ENCODE measurements at places on chromosomes 16 and 17. TPM values are rescaled to one million over a fixed set of nuclear protein-coding genes. Genes with fewer than 3 reads are reported as not detected.
A peak's percentile ranks its signal among the peaks of the same experiment; 100 is the strongest.

- no peak for DNase-seq
Observed at GRCh38 chr17:59257101-59257500, 36.8 kb downstream of the GDPD1 start.

DNA sequence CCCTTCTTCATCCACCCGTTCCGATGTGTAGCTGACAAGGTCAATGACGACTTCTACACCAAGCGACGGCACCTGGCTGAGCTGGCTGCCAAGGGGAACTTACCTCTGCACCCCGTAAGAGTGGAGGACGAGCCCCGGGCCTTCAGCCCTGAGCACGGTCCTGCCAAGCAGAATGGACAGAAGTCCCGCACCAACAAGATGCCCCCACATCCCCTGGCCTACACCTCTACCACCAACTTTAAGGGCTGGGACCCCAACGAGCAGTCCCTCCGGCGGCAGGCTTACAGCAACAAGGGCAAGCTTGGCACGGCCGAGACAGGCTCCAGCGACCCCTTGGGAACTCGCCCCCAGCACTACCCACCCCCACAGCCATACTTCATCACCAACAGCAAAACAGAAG is 333.6 kb downstream of the SHISA9 start:
- DNase-seq, result no peak

DNA sequence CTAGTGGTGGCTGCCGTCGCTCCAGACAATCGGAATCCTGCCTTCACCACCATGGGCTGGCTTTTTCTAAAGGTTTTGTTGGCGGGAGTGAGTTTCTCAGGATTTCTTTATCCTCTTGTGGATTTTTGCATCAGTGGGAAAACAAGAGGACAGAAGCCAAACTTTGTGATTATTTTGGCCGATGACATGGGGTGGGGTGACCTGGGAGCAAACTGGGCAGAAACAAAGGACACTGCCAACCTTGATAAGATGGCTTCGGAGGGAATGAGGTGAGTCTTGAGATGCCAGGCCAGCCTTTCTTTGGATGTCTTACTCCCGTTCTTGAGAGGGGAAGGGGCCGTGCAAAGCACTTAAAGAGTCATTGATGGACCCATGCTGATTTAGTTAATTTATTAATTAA is 16.1 kb downstream of the ARSG start:
- DNase-seq, result no peak

DNA sequence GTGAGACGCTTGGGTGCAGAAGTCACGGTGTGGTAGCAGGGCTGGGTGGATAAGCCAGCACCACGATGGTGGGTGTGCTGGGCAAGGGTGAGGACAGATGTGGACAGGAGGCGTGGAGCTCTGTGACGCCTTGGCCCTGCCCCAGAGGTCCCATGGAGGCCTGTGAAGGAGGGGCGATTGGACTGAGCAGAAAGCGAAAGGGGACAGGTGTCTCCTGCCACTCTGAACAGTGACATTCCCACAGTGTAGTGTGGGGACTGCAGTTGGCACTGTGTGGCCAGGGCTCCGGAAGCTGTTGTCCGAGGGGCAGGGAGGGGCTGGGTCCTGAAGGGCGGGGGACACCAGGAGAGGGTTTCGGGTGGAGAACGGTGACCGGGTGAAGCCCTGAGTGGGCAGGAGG is 7.3 kb downstream of the TBC1D24 start:
- DNase-seq, result no peak

- DNase-seq, result no peak
Observed at GRCh38 chr17:51601622-51602261, 341.4 kb downstream of the UTP18 start.

DNA sequence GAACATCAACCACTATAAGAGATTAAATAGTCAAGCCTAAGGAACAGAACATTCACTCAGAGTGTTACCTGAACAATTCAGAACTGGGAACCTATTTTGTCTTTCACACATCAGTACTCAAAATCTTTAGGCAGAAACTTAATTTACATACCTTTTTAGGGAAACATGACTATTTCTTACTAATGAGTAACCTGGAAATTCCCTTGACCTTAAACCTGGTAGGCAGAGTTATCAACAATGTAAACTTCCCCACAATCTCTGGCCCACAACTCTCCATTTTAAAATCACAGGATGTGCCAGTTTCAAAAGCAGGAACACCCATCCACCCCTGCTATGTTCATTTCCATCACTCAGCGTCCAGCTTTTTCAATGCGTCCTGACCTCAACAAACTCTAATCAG is 132.9 kb upstream of the ANKFN1 start:
- DNase-seq, result no peak

- DNase-seq, result peak; percentile 87
Observed at GRCh38 chr17:77011173-77012011, 129.4 kb upstream of the SEC14L1 start.

DNA sequence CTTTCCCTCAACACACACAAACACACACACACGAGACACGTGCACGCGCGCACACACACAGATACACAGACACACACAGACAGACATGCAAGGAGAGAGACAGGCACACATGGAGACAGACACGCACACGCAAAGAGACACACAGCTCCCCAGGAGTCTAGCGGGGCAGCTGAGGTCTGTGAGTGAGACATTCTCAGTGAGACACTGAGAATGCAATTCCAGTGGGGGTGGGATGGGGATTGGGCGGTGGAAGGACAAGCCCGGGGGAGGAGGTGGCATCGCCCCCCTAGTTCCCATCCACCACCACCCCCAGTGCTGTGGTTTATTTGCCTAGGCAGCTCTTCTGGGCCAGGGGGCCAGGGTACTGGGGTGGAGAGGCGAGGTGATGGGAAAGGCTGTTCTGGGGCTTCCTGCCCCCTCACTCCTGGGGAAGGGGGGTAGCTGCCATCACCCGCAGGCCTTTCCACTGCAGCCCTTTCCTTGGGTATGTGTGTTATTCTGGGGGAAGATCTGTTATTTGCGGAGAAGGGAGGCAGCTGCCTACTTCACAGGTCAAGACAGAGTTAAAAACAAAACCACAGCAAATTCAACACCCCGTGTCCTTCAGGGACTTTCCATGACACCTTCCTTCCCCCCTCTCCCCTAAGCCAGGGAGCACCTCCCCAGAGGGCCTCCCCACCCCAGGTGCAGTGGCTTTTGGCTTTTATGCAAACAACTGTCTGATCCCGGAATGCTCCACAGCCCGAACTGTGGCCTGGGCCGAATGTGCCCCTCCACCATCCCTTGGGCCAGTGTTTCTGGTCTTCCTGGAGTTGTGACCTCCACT is 18.0 kb downstream of the GRB7 start:
- DNase-seq, result peak; percentile 95

DNA sequence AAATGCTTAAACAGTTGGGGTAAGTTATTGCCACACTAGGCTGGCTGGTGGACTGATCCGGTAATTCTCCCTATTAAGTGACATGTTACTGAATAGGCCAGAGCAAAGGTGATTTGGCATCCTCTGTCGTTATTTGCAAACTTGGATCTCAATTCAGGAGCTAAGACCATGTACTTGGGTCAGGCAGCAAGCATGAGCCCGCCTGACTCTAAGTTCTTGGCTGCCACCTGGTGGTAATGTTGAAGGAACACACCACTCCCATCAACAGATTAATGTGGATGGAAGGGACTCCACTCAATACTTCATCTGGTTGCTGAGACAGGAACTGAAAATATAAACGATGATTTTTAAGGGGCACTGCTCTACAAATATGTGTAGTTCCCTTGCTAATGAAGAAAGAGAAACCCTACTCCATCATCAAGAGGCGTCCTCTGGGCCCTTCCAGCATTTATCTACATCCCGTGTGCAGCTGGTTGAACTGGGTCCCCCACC is 70.8 kb downstream of the EMP2 start:
- DNase-seq, result peak; percentile 92

DNA sequence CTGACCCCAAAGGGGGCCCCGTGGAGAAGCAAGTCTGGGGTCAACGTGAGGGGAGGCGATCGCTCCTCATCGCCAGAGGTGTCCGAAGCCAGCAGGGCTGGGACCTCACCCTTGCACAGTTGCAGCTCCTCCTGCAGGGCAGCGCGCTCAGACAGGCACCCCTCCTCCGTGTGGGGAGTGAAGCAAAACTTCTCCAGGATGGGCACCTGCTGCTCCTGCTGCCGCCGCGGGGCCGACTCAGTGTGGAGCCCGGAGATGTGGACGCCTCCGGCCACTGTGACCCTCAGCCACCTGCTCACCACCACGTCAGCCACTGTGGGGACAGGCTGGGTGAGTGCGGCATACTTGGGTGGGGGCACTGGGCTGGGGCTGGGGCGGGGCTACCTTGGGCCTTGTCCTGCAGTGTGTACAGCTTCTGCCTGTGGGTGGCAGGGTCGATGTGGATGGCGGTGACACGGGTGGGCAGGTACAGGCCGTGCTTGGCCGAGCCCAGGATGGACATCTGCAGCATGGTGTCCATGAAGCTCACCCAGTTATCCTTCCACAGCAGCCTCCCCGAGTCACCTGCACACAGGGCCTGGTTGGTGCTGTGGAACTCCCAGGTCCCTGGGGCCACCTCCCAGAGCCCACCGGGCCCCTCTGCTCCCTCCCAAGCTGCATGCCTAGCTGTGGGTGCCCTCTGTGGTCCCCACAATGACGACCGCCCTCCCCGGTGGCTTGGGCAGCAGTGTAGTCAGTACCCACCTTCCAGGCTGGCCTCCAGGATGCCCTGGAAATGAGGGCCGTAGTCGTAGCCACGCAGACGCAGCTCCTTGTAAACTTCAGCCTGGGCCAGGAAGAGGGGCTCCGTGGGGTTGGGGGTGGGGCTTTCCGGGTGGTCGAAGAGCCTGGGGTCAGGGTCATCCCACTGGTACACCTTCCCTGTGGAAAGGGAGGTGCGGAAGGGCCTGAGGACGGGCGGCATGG is 10.8 kb downstream of the FASN start:
- no peak for DNase-seq

Gene MARVELD3
- not detected for total RNA-seq
